Frontal cortex (tissue), 4 donors: ENCODE measurements at places on chromosomes 6 and 20.

- no peak for DNase-seq
Measured at GRCh38 chr20:5797843-5798462, 47.8 kb downstream of the SHLD1 start.

GRCh38 chr20:63830841-63831588, at the start of gene ZBTB46:
ZBTB46 (minus strand) TSS chr20:63831264; CDS start chr20:63790757, 40,507 bp downstream.
- peak; percentile 95 for DNase-seq

DNA sequence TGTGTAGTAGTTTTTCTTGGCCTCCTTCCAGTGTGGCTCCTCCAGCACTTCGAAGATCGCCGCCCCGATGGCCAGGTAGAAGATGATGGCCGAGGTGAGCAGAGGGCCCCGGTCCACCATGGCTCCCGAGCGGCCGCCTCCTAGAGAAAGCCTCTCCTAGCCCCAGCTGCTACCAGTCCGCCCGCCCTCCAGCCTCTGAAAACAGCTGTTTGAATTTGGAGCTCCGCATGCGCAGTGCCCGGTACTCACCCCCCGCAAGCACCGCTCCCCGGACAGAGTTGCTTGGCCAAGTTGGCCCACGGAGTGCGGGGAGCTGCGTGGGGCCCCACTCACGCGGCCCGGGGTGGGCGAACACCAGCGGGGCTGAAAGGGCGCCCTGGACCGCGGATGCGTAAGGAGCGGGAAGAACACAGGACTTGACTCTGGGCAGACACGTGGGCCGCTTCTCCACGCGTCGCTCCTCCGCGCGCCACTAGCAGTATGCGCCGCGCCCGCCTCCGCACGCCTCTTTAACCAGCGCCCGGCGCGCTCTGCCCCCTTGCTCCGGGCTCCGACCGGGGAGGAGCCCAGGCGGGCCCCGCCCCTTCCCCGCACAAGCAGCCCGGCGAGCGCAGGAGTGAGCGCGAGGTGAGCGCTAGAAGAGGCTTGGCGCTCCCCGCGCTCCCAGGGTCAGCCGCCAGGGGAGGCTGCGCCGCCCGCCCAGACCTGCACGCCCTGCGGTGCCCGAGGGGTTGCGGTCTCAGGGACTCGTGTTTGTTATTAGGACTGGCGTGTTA, at the start of gene KCNK5:
Gene KCNK5, minus strand, starts transcription at position 484 of the 776 bp plus-strand sequence. Its CDS starts 364 bp downstream, at position 120.
- DNase-seq = peak; percentile 62

DNA sequence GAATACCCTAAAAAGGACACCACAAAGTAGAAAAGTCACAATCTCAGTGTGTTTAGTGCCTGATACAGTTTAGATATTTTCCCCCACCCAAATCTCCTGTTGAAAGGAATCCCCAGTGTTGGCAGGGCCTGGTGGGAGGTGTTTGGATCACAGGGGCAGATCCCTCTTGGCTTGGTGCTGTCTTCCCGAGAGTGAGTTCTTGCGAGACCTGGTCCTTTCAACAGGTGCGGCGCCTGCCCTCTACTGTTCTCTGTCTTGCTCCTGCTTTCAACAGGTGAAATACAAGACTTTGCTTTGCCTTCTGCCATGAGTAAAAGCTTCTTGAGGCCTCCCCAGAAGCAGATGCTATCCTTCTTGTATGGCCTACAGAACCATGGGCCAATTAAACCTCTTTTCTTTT, 534.3 kb upstream of the NRSN1 start:
- DNase-seq = no peak

- no peak for DNase-seq
Measured at GRCh38 chr6:128725271-128726233, 157.4 kb upstream of the LAMA2 start.

DNA sequence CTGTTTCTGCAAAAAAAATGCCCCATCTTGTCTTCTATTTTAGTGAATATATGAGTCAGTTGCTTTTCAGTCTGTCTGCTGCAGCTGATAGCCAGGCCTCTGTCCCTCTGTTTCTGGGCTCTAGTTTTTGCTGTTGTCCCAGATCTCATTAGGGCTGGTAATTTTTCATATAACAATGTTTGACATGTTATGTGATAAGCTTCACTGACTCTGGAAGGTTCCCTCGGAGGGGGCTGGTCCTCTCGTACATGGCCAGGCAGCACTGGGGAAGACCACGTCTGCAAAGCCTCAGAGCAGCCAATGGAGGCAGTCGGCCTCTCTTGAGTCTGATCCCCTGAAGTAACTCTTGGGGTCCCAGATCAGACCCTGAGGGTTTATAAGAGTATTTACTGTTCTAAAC, 223.8 kb downstream of the THBS2 start:
- DNase-seq = no peak

DNA sequence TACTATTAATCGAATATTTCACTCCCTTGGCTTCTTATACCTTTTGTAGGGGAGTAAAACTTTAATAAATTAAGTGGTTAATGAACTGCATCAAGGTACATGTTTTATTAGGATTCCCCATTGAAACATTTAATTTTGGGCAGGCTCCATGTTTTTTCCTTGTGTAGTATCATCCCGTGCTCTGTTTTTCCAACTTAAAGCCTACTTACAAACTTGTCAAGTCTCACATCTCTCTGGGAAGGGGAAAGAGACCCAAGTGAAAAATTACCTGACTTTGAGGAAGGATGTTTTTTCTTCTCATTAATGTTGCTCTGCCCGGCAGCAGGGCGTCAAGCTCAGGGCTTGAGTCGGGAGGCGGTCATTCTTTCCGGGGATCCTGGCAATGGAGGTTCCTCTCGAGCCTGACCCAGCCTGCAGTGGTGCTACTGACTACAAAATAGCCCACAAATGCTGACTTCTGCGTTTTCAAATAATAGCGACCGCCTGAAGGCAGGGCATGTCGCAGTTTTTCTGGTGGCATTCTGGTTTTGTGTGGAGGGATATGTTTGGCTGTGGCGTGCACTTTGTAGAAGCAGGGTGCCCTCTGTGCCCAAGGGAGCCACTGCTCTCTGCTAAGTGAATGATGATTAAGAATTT, 2.4 kb downstream of the DSP start:
- DNase-seq = no peak

DNA sequence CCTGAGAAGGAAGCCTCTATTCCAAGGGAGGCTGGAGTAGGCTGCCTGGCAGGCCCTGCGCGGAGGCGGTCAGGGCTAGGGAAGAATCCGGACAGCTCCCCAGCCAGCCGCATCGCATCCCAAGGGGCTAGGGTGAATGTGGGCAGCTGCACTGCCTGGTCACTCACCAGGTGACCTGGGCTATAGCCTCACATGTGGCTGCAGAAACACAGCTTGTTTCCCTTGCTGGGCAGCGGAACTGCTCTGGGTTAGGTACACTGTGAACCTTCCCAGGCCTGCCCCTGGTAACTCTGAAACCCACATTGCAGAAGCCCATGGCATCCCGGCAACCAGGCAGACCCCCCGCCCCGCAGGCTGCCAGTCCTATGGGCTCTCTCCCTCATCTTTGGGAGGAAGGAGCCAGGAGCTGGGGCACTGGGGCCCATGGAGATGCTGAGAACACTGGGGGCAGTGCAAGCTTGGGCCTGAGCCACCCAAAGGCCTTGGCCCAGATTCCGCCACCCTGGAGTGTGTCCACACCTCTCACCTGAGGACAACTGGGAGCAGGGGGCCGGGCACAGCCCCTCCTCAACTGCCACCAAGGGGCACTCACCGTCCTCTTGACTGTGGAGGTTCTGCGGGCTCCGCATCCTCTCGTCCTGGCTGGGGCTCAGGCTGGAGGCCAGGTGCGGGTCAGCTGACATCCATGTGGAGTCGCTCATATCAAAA, 111.0 kb downstream of the NOL4L start:
- DNase-seq = peak; percentile 16

- DNase-seq = peak; percentile 24
Measured at GRCh38 chr6:37083243-37084138, 78.0 kb downstream of the FGD2 start.

- no peak for DNase-seq
Measured at GRCh38 chr6:15690510-15690909, 27.7 kb upstream of the DTNBP1 start.

GRCh38 chr6:162684961-162685360, 42.6 kb downstream of the PRKN start:
- DNase-seq = no peak

GRCh38 chr6:26071135-26071534, 16.1 kb upstream of the HFE start:
- DNase-seq = no peak

- DNase-seq = no peak
Measured at GRCh38 chr20:25356271-25356933, 34.2 kb downstream of the ABHD12 start.

DNA sequence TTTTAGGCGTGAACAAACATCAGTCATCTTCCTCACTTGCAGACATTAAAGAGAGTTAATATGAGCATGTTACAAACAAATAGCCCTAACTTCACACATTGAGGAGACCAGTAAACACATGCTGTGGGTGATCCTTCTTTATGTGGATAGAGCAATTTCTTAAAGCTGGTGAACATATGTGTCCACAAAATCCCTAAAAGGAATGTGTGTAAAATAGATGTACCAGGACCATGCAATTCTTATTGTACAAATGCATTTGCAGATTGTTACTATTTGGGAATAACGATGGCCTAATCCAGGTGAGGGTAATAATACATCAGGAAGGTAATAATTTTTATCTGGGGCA, 228.9 kb downstream of the ALDH8A1 start:
- no peak for DNase-seq

DNA sequence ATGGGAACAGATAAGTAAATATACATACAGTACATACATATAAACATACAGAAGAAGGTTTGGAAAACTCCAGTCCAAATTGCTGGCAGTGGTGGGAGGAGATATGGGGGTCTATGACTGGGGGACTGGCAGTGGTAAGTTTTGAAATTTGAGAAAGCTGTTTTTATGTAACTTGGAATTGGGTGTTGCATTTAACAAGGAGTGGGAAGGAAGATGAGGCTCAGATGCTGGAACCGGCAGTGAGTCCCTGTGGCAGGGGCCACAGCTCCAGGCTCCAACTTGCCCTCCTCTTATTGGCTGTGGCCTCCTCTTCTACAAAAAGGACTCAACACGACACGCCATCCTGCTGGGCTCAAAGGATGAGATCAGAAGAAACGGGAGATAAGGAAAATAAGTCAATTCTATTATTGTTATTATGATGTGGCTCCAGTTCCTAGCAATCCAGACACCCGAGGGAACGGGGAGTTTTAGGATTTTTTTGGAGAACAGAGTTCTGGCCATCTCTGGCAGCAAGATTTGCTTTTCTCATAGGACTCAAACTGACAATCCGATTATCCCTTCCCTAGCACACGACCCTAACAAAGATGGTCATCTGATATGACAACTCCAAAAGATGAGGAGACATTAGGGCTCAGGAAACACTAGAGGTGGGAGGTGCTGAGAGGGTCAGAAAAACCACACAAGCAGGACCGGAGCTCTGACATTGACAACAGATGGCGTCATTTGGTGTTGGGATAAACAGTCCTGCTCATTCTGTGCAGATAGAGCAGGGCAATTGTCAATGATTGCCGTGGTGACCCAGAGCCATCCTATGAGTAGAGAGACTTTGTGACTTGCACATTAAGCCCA, 6.0 kb upstream of the TGM2 start:
- DNase-seq = no peak

DNA sequence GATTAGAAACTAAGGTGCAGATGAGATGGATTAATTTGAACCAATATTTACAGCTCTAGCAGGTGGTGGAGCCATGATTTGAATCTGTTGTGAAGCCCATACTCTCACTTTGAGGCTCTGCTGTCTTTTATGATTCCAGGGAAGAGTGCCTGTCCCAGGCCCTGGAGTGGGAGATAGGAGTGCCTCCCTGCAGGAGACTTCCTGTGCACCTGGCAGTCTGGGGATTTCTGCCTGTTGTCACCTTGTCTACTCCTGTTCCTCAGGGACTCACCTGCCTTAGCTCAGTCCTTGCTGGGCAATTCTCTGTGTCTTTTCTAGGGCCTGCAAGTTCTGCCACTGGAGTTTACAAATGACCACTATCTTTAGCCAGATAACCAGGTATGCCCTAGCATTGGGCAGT, 46.3 kb downstream of the SCAND1 start:
- no peak for DNase-seq
